Prostate gland (tissue), 2 donors: ENCODE measurements at places on chromosomes 7 and 10. TPM values are rescaled to one million over a fixed set of nuclear protein-coding genes. Genes with fewer than 3 reads are reported as not detected.

GRCh38 chr10:130767116-130767730 is 544.3 kb downstream of the TCERG1L start:
- no peaks in the 10 kb centered on the region for H3K36me3 ChIP-seq
- DNase-seq = no peak
- H3K27me3 ChIP-seq = no peaks in the 10 kb centered on the region
- no peak overlapping the region for H3K4me3 ChIP-seq
- H3K4me1 ChIP-seq = no peaks in the 10 kb centered on the region

DNA sequence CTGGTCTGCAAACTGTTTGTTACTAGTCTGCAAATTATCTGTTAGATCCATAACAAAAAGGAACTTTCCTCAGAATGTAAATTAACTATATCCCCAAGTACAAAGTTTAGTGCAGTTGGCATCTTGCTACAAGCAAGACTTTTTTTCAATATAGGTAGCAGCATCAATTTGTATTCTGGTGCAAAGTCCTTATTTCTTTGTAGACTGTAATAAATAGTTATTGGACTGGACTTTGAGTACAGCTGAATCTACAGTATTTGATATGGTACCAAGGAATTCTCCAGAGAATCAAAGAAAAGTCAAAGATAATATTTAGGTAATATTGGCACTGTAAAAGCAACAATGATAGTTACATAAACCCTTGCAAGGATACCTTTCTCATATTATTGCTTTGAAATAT is 89.6 kb downstream of the EXOC6 start:
- H3K4me1 ChIP-seq = no peaks in the 10 kb centered on the region
- H3K4me3 ChIP-seq = no peak overlapping the region
- H3K36me3 ChIP-seq = no peaks in the 10 kb centered on the region
- no peak for DNase-seq

DNA sequence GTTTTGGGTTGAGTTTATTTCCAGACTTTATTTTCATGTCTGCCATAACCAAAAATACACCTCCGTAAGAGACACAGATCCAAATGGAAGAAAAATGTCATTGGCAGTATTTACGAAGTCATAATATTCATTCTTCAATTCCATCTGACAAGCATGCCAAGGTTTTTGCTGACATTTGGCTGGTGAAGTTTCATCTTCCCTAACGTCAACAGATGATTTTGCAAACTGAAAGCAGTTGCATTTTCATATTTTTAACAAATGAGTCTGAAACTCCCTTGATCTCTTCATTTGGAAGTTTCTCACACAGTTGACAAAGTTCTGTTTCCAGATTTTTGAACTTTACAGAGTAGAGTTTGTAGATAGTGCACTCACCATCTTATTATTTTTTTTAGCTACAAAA is 114.5 kb downstream of the CALN1 start:
- no peak overlapping the region for H3K4me3 ChIP-seq
- H3K27ac ChIP-seq = no peak overlapping the region
- H3K27me3 ChIP-seq = no peaks in the 10 kb centered on the region

DNA sequence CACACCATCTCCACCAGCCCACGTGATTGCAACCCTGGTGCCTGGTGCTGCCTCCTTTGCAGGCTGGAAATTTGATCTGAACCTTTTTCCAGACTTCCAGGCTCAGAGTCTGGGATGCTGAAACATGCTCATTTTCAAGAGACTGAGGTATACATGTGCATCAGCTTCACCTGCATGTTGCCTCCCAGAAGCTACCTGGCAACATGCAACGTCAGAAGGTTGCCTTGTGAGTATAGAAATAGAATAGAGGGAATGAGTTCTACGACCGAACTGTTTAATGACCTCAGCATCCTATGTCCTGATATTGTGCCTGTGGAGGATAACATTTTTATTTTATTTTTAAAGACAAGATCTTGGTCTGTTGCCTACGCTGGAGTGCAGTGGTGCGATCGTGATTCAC is 1.9 kb upstream of the ZNF212 start:
- no peak overlapping the region for H3K27ac ChIP-seq
- H3K4me1 ChIP-seq = no peaks in the 10 kb centered on the region
- no peaks in the 10 kb centered on the region for H3K36me3 ChIP-seq
- no peak for DNase-seq
- no peaks in the 10 kb centered on the region for H3K27me3 ChIP-seq
- no peak overlapping the region for H3K4me3 ChIP-seq

DNA sequence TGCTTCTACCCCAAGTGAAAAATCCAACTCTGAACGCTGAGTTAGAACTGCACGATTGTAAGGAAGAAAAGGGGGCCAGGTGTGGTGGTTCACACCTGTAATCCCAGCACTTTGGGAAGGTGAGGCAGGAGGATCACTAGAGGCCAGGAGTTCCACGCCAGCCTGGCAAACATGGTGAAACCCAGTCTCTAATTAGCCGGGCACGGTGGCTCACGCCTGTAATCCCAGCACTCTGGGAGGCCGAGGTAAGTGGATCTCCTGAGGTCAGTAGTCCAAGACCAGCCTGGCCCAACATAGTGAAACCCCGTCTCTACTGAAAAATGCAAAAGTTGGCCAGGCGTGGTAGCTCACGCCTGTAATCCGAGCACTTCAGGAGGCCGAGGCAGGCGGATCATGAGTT is 9.0 kb downstream of the GUSB start:
- DNase-seq = no peak
- H3K36me3 ChIP-seq = peaks cover 11% of the 10 kb centered on the region
- H3K27ac ChIP-seq = no peak overlapping the region
- H3K4me1 ChIP-seq = no peaks in the 10 kb centered on the region
- no peaks in the 10 kb centered on the region for H3K27me3 ChIP-seq
- H3K4me3 ChIP-seq = no peak overlapping the region

GRCh38 chr7:40175725-40176510 is 41.1 kb downstream of the SUGCT start:
- no peak for DNase-seq
- H3K27me3 ChIP-seq = no peaks in the 10 kb centered on the region
- H3K4me3 ChIP-seq = no peak overlapping the region
- H3K36me3 ChIP-seq = no peaks in the 10 kb centered on the region

GRCh38 chr7:28890137-28890536 is 68.0 kb downstream of the TRIL start:
- H3K4me1 ChIP-seq = no peaks in the 10 kb centered on the region
- no peaks in the 10 kb centered on the region for H3K36me3 ChIP-seq
- no peak overlapping the region for H3K4me3 ChIP-seq
- no peak for DNase-seq
- peaks cover 2% of the 10 kb centered on the region for H3K27me3 ChIP-seq

DNA sequence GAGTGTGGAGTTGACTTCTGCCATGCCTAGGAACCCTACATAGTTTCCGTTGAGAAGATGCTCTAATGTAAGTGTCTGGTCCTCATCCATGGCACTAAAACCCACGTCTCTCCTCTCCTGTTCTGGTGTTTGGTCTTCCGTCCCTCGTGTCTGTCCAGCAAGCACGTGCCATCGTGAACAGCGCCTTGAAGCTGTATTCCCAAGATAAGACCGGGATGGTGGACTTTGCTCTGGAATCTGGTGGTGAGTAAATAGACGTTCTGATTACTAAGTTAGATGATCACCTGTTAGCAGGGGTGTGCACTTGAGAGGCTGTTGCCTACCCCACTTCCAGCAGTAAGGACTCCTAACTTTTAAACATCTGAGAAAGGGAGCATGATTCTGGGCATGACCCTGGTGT is 15.1 kb upstream of the GET4 start:
- H3K4me3 ChIP-seq = no peak overlapping the region
- no peaks in the 10 kb centered on the region for H3K27me3 ChIP-seq
- no peaks in the 10 kb centered on the region for H3K4me1 ChIP-seq
- peaks cover 24% of the 10 kb centered on the region for H3K36me3 ChIP-seq
- no peak for DNase-seq

DNA sequence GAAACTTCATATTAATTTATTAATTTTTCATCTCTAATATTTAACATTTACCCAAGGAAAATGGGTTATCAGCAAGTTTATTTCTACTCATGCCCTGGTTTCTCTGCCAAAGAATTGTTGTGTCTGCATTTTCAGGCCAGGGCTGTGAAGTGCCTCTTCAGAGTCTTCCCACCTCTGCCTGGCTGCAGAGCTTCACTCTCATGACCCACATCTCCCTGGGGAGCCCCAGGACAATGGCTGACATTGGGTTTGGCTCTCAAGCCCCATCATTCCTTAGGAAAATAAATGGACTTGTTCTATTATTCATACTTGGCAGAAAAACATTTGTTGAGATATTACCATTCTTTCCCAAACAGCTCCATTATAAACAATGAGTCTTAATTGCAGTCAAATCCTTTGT is 30.3 kb downstream of the CACNA2D1 start:
- H3K4me3 ChIP-seq = no peak overlapping the region
- H3K36me3 ChIP-seq = no peaks in the 10 kb centered on the region
- no peak for DNase-seq
- H3K27me3 ChIP-seq = no peaks in the 10 kb centered on the region

- no peaks in the 10 kb centered on the region for H3K27me3 ChIP-seq
- no peaks in the 10 kb centered on the region for H3K4me1 ChIP-seq
- no peak for DNase-seq
- no peaks in the 10 kb centered on the region for H3K36me3 ChIP-seq
- peak overlapping the region; percentile 44 for H3K4me3 ChIP-seq
- H3K27ac ChIP-seq = no peak overlapping the region
Measured at GRCh38 chr7:131555552-131556052, 826 bp downstream of the PODXL start.

DNA sequence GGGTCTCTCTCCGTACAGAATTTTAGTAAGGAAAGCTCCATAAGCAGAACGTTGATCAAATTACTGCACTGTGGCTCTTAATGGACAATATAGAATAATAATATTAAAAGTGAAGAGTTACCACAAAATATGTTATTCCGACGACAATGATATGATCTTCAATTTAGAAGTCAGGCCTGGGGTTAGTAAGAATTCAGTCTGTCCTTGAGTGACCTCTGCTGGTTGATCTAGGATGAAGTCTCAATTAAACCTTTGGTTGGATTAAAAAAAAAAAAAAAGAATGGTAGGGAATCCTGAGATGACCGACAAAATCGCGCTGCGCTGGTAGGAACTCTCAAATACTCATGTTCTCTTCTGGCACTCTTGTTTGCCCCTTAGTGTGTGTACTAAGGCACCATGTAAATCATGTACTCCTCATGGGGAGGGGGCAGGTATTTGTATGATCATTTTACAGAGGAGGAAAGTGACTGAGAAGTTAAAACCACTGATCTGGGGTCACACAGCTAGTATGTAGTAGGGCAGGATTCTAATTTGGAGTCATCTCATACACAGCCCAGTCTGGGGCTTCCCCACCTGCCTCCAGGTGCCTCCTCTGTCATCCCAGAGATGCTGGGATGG is 161.3 kb upstream of the NPVF start:
- no peak overlapping the region for H3K27ac ChIP-seq
- no peaks in the 10 kb centered on the region for H3K27me3 ChIP-seq
- peaks cover 4% of the 10 kb centered on the region for H3K4me1 ChIP-seq
- no peak overlapping the region for H3K4me3 ChIP-seq

CPA2 gene
- total RNA-seq = not detected

MUC12 gene
- 4.0 TPM for total RNA-seq

DPYSL4 gene
- 4.1 TPM for total RNA-seq

DNAJC30 gene
- 16.8 TPM for total RNA-seq
